ENCODE measurements at places on chromosomes 16 and 17. TPM values are rescaled to one million over a fixed set of nuclear protein-coding genes. Genes with fewer than 3 reads are reported as not detected.

GRCh38 chr17:82101767-82102679 is 4.0 kb upstream of the FASN start:
- DNase-seq: no peak

Gene CCL1
- total RNA-seq: not detected

DNA sequence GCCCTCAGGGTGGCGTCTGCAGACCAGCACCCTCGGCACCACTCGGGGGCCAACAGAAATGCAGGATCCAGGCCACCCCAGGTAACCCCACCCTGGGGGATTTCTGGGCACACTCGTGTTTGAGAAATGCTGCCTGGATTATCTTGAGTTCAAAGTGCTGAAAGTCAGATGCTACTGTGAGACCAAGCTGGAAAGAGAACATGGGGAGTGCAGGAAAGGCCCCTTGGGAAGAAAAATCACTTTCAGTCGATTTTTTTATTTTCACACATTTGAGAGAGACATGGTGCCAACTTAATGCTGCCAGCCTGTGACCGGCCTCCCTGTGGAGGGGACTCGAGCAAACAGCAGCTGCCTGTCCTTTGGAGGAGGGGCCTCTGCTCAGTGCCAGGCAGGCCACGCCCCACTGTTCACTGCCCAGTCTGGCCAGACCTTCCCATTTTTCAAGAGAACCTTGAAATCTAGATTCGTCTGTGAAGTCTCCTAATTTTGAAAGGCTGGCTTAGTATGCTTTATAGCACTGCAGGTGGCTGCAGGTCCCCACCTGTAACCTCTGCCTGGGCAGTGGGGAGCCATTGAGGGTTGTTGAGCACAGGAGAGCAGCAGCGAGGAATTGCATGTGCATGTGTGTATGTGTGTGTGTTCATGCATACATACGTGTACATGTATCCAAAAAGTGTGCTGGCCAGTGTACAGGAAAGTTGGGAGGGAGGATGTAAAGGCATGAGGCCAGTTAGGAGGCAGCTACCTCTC is 70.7 kb upstream of the PLCG2 start:
- DNase-seq: no peak

DNA sequence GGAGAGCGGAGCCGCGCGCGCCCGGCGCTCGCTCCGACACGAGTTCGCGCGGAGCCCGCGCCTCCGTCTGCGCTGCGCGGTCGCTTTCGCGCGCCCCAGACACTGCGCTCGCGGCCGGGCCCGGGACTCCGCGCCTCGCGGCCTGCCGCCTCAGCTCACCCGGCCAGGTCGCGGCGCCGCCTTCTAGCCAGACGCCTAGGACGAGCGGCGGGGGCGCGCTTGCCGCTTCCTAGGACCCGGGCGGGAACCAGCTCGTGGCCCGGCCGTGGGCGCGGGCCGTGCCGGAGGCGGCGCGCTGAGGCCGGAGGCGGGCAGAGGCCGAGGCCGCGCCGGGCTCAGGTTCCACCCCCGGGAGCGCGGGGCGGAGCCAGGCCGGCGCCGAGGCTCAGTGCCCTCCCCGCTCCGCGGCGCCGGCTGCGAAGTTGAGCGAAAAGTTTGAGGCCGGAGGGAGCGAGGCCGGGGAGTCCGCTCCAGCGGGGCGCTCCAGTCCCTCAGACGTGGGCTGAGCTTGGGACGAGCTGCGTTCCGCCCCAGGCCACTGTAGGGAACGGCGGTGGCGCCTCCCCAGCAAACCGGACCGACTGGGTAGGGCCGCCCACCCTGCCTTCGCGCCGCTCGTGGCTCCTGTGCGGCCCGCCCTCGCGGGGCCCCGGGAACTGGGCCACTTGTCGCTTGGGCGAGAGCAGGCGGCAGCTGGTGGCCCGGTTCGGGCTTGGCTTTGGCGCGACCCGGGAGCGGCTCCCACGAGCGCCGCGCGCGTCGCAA is at the start of gene SPHK1:
Gene SPHK1 (plus strand): TSS at position 388 of the 765 bp plus-strand sequence. CDS start 1,036 bp downstream, outside the sequence.
- peak; percentile 40 for DNase-seq

DNA sequence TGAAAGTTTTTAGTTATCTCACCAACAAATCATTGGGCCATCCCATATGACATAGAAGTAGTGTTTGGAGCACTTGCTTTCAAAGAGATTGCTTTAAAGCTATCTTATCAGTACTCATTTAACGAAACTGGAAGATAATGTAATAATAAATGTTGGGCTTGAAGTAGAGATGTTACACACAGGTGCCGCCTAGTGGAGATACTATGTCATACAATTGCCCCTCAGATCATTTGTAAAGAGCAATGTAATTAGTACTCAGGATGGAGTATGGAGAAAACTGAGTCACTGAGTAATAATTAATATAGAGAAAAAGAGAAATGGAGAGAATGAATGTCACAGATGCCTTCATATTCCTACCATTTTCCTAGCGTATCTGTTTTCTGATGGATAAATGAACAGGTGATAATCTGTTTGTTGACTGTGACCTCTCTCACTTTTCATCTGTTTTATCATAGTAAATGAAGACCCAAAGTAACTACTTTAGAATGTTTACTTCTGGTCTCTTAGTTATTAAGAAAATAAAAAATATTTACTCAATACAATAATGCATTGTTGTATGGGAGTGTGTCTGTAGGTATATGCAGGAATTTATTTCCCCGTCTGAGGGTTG is 80.4 kb downstream of the EFCAB5 start:
- peak; percentile 22 for DNase-seq

Gene NPIPB5
- 441 TPM for total RNA-seq

Gene KRTAP9-8
- not detected for total RNA-seq

- no peak for DNase-seq
Observed at GRCh38 chr16:67644038-67644437, 906 bp upstream of the CARMIL2 start.

Gene HOXB2
- total RNA-seq: 31.9 TPM

- DNase-seq: no peak
Observed at GRCh38 chr17:16988749-16989229, 16.9 kb upstream of the TNFRSF13B start.

DNA sequence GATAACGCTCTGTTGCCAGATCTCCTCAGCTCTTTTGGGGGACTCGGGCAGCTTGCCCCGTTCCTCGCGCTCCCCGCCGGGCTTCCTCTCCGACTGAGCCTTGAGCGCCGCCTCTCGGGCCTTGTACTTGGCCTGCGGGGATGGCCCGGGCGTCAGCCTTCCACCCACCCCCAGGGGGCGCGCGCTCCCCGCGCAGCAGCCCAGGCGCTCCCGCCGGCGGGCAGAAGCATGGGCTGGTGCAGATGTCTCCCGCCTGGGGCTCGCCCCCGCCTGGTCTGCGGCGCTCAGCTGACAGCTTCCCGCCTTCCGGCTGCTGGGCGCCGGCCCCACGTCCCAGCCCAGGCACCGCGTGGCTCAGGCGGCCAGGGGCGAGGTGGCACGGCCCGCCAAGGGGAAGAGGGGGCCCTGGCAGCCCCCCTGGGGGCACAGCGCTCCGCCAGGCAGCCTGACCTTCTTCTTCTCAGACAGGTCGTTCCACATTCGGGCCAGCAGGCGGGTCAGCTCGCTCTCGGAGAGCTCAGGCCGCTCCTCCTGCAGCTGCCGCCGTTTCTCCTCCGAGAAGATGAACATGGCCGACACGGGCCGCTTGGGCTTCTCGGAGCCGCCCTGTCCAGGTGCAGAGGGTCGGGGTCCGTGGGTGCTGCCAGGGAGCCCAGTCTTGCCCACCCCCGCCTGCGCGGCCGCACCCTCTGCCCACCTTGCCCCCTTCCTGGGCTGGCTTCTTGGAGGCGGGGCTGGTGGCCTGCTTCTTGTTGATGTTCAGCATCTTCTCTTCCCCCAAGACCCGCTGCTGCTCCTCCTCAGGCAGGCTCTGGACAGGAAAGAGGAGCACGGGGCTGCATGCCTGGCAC is 8.9 kb downstream of the UBTF start:
- peak; percentile 95 for DNase-seq

- DNase-seq: no peak
Observed at GRCh38 chr17:40813804-40814203, 8.6 kb downstream of the KRT10 start.

DNA sequence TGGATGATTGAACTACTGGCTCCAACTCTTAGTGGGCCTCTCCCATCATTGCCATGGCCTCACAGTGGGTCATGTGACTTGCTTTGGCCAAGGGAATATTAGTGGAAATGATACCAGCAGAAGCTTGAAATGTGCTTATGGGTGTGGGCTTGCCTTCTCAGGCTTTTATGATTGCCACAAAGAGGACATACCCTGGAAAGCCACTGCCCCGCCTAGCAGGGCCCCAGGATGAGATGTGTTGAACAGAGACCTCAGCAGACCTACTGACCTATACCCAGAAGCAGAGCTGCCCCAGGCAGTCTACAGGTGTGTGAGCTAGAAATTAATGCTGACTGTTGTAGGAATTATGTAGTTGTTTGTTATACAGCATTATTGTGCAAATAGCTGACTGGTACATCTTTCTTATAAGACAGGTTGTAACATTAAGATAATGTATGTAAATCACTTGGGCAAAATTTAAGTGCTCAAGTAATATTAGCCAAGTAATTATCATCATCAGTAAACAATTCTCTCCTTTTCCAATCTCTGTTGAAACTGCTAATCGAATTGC is 67.8 kb upstream of the CDH5 start:
- no peak for DNase-seq

DNA sequence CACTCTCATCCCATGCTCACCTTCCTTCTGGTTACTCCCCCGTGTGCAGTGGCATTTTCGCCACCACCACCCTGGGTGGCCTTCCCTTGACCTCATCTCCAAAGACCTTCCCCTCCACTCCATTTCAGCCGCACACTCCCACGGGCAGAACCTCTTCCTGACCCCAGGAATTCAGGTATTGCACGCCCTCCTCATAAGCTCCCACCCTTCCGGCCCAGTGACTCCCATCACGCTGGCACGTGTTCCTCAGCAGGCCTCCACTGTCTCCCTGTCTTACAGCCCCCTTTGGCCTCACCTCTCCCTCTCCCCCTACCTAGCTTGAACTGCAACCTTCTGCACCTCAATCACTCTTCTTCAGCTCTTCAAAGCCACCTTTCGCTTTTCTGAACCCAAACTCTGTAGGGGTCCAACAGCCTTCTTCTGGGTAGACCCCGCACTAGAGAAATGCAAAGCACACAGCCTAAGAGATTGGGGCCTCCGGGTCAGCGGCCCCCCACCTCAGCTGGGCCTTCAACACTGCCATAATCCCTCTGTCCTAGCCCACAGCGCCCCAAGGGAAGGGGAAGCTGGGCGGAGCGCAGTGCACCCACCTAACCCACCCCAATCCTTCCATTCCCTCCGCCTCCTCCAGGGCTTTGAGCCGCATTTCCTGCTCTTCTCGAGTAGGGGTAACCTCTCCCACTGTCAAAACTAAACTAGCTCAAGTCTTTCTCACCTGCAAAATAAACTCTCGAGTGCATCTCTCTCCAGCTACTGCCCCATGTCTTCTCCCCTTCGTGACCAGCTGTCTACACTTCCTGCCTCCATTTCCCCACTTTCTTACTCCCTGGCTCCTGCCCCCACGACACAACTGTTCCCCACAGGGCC is 1.7 kb upstream of the TMEM97 start:
- no peak for DNase-seq

DNA sequence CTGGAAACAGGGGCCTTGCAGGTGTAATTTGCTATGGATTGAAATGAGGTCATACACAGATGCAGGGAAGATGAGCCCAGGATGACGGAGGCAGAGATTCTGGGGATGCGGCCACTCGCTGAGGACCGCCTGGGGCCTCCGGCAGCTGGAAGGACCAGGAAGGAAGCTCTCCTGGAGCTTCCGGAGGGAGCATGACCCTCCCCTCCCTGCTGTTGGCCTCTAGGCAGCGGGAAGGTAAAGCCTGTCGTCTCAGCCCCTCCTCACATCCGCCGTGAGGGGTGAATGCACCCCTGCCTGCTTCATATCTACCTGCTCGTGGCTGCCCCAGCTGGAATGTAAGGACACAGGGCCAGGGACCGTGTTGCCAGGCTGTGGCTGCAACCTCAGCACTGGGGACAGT is 29.1 kb upstream of the ZNF469 start:
- no peak for DNase-seq

- DNase-seq: no peak
Observed at GRCh38 chr17:32757963-32758362, 119.0 kb downstream of the MYO1D start.

Gene KRTAP1-1
- total RNA-seq: not detected

DNA sequence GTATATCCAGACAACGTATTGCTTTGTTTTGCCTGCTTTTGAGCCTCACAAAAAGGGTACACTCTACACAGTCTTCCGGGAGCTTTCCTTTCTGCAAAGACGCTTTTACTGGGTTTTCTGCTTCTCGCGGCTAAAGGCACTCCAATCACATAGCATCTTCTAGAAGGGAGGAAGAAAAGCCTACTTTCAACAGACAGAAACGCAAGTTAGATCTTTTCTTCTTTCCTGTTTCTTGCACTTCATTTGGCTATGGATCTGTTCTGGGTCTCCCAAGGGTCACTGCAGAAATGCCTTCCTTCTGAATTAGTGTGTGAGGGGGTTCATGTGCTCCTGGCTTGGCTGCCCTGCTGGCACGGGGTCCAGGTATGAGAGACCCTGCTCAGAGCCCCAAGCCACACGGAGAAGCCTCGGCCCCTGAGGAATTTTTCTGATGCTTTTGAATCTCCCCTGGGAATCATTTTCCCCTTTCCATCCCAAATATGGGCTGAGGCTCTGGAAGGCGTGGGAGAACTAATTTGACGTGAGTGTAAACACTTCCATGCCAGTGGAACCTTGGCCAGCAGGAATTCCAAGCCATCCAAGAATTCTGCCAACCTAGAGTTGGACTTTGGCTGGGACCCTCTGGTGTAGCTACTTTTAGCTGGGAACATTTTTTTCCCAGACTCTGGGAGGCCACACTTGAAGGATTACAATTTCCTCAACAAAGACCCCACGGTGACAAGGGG is 49.6 kb upstream of the NKD1 start:
- DNase-seq: no peak

Gene GPRC5B
- not detected for total RNA-seq

Gene ABCC12
- total RNA-seq: not detected

DNA sequence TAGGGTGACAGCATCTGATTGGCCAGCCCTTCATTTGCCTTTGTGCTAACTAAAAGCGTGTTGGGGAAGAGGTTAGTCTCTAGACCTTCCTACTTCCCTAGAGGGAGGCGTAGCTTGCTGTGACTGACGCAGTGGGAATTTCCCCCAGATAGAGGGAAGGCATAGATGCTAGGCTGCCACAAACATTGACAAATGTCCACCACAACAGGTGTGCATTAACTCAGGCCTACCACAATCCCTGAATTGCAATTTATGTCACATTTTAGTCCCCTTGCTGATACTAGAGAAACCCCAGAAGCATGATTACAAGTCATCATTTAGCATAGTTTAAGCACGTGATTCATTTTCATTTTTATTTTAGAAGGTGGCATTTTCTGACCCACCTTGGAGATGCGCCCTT is 76.3 kb upstream of the WSB1 start:
- no peak for DNase-seq

GRCh38 chr16:2956579-2956956 is 7.5 kb upstream of the KREMEN2 start:
- no peak for DNase-seq

Gene HS3ST6
- not detected for total RNA-seq

- DNase-seq: peak; percentile 84
Observed at GRCh38 chr17:32006957-32007462, at the start of gene LRRC37B. LRRC37B (plus strand) TSS chr17:32007383; CDS start chr17:32021393, 14,010 bp downstream.

- no peak for DNase-seq
Observed at GRCh38 chr17:14444915-14445314, 144.0 kb downstream of the HS3ST3B1 start.

- no peak for DNase-seq
Observed at GRCh38 chr17:38674014-38674748, 576 bp downstream of the EPOP start.
